NCI-H1694 treated with DMSO at 0.1 percent for 48 hours (cell line): ENCODE measurements at places on chromosomes 11 and 22.

- no peak for DNase-seq
These were observed 18.0 kb upstream of the POU2AF1 start for GRCh38 chr11:111397034-111397433.

- DNase-seq, result no peak
These were observed 36.8 kb upstream of the ADORA2A start for GRCh38 chr22:24390576-24390975.

DNA sequence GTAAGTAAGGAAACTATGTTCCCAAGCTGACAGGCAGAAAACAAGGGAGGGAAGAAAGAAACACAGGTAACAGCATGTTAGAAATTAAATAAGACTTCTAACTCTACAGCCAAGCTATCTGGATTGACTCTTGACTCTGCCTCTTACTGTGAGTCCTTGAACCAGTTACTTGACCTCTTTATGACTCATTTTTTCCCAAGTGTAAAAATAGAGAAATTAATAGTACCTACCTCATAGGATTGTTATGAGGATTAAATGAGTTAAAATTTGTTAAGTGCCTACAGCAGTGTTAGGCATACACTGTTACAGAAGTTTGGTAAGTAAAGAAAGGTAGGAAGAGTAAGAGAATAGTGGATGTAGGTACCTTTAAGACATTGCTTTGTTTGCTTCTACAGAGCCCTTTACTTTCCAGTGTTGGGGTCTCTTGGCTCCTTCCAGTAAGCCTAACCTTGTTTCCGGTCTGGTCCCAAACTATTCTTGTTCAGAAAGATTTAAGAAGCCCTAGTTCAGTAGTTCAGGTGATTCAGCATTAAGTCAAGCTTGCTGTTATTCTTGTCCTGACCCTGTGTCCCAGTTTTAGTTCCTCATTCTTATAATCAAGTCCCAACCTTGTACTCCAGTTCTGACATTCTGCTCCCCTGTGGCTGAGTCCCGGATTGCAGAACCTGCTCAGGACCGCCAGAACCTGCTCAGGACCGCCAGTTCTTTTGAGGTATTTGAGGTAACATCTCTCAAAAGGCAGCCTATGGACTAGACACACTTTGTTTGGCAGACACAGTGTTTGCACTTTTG is 963.4 kb upstream of the CCDC90B start:
- no peak for DNase-seq

- DNase-seq, result no peak
These were observed 51.1 kb downstream of the WNT7B start for GRCh38 chr22:45925811-45926351.

DNA sequence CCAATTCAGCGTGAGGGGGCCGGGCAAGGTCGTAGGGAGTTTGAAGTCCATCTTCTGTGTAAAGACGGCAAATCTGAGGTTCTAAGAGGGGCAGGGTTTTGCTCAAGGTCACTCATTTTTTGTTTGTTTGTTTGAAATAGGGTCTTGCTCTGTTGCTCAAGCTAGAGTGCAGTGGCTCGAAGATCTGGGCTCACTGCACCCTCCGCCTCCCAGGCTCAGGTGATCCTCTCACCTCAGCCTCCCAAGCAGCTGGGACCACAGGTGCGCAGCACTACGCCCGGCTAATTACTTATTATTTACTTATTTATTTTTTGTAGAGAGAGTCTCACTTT is 355 bp upstream of the AP1B1 start:
- DNase-seq, result no peak

DNA sequence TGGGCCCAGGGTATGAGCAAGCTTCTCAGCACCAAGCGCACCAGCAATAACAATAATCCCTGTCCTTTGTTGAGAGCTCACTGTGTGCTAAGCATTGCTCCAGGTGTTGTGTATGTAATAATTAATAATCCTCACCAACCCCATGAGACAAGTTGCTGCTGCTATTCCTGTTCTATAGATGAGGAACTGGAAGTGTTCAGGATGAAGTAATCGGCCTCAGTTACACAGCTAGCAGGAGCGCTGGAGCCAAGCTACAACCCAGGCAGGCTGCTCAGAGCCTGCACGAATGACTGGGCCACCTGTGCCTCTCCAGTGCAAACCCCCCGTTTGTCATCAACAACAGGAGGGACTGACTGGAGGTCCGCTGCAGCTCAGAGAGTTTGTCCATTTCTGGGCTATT is 35.2 kb upstream of the CECR2 start:
- DNase-seq, result no peak

- DNase-seq, result no peak
These were observed 548.0 kb downstream of the ETS1 start for GRCh38 chr11:128039140-128040021.

DNA sequence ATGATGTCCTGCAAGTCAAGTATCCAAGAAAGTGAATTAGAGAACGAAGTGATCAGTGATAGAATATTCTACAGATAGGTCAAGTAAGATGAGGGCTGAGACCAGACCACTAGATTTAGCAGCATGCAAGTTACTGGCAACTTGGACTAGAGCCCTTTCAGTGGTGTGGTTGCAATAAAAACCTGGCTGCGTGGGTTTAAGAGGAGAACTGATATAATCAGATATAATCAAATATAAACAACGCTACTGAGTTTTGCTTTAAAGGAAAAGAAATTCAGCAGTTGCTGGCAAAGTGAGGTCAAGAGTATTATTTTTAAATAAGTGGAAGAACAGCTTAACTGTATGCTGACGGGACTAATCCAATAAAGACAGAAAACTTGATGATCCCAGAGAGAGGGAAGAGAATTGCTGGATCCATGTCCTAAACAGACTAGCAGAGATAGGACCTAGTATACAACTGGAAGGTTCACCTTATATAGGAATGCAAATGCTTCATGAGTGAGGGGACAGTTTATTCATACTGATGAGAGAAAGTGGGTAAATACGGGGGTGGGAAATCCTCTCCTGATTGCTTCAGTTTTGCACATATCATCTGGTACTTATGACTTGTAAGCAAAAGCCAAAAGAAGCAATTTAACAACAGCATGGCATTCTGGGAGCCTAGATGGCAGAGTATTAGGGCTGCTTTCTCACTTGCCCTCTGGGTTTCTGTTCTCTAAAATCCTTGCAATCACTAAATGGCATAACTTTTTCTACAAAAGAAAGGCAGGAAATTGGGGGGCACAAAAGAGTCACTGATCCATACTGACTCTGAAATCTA is 146.2 kb downstream of the RBFOX2 start:
- no peak for DNase-seq

GRCh38 chr11:11777897-11778296 is 63.9 kb upstream of the USP47 start:
- DNase-seq, result no peak

- no peak for DNase-seq
These were observed 21.9 kb upstream of the QSER1 start for GRCh38 chr11:32870676-32871075.

DNA sequence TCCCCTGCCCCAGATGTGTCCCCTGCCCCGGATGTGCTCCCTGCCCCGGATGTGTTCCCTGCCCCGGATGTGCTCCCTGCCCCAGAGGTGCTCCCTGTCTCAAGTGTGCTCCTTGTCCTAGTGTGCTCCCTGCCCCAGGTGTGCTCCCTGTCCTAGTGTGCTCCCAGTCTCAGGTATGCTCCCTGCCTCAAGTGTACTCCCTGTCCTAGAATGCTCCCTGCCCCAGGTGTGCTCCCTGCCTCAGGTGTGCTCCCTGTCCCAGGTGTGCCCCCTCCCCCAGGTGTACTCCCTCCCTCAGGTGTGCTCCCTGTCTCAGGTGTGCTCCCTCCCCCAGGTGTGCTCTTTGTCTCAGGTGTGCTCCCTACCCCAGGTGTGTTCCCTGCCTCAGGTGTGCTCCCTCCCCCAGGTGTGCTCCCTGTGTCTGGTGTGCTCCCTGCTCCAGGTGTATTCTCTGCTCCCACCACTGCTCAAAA is 48.7 kb upstream of the RASD2 start:
- DNase-seq, result no peak

DNA sequence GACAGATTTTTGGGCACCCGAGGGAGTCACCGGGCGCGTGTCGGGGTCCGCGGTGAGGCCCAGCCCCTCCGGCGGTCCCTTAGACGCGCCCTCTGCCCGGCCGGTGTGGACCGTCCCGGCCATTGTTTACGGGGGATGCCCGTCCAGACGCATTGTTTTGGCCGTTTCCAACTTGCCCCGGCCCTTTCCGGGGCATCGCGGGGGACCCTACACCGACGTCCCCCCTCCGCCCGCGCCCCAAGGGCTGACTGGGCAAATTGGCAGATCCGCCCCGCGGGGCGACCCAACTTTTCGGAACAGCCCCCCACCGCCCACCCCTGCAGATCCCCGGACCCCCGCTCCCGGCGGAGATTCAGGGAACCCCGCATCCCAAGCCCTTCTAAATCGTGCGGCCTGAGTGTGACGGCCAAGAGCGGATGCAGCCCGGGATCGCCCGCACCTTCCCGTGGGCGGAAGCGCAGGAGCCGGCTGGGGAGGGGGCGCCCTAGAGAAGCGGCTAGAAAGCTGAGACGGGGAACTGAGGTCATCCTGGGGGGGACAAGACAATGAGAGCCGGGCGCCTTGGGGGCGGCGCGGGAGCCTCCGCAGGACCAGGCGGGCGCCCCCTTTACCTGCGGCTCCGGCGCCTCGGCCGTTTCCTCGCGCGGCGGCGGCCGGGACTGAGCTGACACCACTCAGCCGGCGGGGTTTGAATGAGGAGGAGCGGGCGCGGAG is 17.1 kb upstream of the CCT8L2 start:
- no peak for DNase-seq

GRCh38 chr11:73085189-73085875 is 56.8 kb downstream of the FCHSD2 start:
- no peak for DNase-seq
